ENCODE measurements at places on chromosomes 5 and 9.

GRCh38 chr9:89712283-89712682 lies 107.5 kb downstream of the GADD45G start:
- no peak for DNase-seq

GRCh38 chr5:17103461-17103860 lies 114.0 kb upstream of the BASP1 start:
- DNase-seq, result no peak

DNA sequence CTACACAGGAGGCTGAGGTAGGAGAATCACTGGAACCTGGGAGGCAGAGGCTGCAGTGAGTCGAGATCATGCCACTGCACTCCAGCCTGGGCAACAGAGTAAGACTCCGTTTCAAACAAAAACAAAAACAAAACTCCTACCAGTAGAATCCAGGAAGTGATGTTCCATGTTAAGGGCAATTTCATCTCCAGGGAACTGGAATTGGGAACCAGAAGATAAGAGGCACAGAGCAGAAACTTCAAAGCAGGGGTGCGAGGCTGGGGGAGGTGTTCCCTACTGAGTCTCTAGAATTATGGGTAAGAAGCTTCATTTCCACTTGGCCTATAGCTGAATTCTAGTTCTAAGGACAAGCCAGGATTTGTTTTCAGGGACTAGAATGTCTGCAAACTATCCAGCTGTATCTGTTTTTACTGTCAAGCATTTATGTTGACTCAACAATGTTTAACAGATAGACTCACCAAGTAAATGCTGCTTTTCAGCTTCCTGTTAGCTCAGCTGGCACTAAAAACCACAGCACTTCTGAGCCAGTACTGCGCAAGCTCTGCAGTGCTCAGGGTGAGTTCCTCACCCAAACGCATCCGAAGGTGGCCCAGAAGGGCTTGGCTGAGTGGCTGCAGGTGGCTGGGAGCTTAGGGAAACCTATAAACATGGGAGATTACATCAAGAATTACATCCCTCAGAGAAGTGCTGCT lies 320.1 kb downstream of the MTRR start:
- DNase-seq, result no peak

DNA sequence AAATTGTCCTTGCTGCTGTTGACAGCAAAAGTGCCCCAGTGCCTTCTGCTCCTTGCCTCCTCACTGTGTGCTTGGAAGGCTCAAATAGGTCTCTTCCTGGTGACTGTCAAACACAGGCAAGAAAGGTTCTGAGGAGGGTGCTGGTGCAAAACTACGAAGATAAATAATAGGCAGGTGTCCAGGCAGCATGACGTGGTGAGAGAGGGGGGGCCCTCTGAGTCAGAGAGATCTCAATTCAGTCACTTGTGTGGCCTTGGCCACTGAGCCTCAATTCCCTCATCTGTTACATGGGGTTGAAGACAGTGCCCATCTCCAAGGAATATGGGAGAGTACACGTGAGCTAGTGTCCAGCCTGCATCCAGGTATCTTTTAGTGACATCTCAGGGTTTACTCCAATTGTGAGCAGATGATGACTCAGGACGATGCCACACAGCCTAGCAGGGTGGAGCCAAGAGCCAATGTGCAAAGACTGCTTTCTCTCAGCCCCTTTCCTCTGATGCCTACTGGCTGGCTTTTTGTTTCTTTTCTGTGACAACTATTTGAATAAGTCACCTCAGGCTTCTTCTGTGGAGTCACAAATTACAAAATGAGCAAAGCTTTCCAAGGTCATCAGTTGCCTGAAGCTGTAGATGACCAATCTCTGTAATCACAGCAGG lies 29.7 kb upstream of the SMIM32 start:
- DNase-seq, result no peak

- DNase-seq, result no peak
Observed at GRCh38 chr5:78731884-78732283, 83.3 kb upstream of the LHFPL2 start.

DNA sequence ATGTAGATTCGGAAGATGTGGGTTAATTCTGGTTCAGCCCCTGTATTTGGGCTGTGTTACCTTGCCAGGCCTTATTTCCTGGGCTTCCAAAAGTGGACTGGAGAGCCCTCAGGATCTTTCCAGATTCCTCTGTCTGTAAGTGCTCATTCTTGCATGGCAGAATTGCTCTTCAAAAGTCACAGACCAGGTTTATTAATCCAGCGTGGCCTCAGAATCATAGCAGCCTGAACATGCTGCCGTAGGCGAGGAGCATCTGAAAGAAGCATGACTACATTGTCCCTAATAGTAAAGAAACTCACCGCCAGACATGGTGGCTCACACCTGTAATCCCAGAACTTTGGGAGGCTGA lies 307.8 kb downstream of the GADD45G start:
- DNase-seq, result no peak

DNA sequence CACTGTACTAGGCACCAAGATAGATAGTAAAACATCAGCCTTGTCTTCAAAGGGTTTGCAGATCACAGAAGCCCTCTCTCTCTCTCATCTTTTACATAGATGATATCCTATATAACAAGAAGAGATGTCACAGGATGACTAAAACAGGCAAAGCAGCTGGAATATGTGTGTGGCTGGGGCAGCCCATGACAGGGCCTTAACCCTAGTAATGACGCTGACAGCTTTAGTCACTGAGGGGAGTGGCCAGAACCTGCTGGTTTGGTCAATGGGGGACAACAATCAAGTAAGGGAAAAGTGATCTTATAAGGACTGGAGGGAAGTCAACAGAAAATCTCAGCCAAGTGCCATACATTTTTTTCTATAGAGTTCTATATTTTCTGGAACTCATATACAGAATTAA lies 41.9 kb upstream of the RIC1 start:
- no peak for DNase-seq

DNA sequence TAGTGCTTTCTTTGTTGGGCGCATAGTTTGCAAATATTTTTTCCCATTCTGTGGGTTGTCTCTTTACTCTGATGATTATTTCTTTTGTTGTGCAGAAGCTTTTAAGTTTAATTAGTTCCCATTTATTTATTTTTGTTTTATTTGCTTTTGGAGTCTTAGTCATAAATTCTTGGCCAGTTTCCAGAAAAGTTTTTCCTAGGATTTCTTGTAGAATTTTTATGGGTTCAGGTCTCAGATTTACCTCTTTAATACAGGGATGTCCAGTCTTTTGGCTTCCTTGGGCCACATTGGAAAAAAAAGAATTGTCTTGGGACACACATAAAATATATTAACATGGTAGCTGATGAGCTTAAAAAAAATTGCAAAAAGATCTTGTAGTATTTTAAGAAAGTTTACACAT lies 122.0 kb downstream of the WDR70 start:
- no peak for DNase-seq

- DNase-seq, result no peak
Observed at GRCh38 chr5:147341345-147341744, 106.5 kb downstream of the STK32A start.

DNA sequence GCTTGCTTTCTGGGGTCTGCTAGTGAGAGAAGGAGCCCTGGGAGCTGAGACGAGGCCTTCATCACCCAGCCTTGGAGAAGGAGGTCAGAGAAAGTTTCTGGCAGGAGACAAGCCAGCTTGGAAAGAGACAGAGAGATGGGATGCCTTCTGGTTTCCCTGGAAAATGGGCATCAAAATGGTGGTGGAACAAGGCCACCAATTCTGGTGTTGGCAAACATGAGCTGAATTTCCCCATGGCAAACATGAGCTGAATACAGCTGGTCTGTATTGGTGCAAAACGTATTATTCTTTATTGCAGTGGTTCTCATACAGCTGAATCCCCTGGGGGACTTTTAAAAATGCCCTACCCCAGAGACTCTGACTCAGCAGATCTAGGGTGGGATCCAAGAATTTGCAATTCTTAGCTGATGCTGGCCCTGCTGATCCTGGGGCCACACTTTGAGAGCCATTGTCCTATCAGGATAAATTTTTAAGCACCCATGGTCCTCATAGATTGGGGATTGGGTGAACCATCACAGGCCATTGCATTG lies 39.1 kb upstream of the S1PR3 start:
- no peak for DNase-seq

DNA sequence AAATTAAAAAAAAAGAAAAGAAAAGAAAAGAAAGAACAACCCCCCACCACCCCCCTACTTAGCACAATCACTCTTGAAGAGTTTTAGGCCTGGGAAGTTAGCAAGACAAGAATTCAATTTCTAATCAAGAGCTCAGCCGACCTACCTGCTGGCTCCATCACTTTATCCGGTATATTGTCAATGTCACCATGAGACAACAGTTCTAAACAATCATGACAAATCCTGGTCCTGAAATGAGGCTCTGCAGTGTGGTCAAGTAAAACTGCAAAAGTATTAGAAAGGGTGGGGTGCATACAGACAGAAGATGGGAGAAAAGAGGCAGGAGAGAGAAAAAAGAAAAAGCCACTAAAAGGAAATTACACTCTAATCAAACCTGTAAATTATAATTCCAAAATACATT lies 163.7 kb downstream of the TARS1 start:
- no peak for DNase-seq

DNA sequence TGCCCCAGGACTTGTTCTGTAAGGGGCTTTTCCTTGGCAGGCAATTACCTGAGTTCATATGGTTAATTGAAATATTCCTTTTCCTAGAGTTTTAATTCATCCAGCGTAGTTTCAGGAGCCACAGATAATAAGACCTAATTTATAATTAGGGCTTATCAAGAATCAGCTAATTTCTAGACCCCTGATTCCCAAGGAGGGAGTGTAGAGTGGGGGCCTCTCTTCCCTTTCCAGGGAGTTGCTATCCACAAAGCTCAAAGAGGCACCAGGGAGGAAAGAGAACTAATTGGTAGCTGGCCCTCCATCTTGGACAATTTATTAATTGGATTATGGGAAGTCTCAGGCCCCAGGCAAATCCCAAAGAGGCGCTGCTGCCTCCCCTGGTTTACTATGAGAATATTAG lies 75.8 kb upstream of the ZNF618 start:
- DNase-seq, result no peak

GRCh38 chr5:106292654-106293053 lies 1378.1 kb downstream of the EFNA5 start:
- no peak for DNase-seq
